Hematopoietic multipotent progenitor cell treated with erythropoietin and hydrocortisone succinate and interleukin-3 and kit ligand, for 4 days (in vitro differentiated cells): ENCODE measurements at places on chromosomes 2 and 18.

DNA sequence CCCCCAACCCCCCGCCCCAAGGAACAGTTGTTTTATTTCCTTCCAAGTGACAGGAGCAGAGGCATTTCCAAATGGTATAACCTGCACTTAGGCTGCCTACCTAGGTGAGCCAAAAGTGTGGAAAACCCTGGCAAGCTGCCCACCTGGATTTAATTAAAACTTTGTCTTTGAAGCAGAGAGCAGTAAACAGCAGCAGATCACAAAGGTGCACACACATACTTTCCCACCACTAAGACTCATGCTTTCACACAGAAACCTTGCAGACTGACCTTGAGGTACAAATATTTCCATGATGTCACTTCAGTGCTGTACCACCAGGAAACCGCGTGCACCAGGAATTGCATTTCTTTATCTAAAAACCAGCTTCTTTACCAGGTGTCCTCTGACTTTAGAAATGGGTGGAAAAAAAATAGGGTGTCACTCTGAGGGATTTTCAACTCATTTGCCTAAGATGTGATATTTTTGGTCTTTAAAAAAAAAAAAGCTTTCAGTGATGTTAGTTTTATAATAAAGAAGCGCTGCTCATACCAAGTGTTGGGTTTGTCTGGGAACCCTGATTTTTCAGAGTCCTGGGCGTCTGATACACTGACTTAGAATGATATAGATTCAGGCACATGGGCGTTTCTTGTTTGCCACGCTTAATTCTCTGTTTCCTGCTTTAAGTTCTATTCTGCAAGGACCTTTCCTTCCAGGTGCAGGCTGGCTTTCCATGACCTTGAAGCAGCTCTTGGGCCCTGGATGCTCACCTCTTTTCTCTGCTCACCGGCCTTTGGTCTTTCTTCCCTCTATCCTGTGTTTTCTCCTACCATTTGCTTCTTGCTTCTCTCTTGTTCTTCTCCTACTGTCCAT, 70.7 kb upstream of the BCL2L11 start:
- DNase-seq, result no peak

GRCh38 chr18:34493099-34493544, 217.0 kb upstream of the DTNA start:
- DNase-seq, result peak; percentile 22

DNA sequence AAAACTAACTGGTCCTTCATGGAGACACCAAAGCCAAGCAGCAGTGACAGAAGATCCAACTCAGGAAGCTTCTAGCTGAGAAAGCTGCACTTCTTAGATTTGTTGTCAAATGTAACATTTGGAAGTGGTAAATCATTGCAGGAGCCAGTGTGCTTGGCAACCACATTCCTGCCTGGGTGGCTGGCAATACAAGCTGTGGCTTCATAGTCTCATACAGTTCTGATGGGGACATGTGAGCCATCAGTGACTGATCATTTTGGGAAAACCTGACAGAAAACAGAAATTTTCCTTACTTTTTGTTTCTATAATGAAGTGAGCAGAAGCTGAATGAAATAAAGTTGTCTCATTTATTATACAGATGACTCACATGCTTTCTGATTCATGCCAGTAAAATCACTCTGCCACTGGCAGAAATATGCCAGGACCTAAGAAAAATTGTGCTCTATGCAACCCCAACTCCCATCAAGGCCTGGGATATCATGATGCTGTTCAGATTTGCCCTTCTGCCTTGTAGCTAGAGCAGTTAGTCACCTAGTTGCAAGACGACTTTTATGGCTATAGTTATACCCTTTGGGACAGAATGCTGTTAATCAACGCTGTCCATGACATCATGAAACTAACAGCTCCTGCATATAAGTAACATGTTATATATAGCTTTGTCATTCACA, 508.1 kb downstream of the ADCYAP1 start:
- no peak for DNase-seq

DNA sequence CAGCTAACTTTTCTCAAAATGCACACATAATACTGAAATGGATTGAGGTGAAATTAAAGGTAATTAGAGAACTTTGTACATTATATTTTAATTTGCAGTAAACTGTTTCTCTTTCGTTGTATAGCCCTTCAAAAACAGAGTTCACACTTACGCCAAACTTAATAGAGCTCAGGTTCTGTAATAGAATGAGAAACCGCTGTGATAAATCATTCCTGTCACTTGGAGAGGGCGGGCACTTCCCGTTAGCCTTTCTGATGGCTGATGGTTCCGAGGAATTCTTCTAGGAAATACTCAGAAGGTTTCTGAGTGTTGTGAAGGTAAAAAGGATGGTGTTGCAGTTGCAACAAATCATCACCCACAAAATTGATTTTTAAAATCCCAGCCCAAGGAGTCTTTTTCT, 155.8 kb upstream of the ALKAL2 start:
- DNase-seq, result peak; percentile 62

DNA sequence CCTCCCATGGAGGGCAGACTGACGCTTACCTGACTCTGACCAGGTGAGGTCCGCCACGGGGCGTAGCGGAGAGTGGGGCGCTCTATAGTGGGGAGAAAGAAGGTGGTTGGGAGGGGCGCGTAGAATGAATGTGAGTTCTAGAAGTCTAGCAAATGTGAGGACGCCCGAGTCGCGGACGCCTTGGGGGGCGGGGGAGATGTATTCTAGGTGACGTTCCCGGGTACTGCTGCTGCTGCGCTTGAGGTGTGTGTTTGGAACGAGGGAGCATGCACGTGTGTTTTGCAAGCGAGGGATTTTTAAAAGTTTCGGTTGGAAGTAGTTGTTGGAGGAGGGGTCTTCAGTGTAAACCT, 758 bp downstream of the RIF1 start:
- peak; percentile 74 for DNase-seq

- DNase-seq, result no peak
Observed at GRCh38 chr2:47269316-47270232, 114.5 kb upstream of the STPG4 start.

DNA sequence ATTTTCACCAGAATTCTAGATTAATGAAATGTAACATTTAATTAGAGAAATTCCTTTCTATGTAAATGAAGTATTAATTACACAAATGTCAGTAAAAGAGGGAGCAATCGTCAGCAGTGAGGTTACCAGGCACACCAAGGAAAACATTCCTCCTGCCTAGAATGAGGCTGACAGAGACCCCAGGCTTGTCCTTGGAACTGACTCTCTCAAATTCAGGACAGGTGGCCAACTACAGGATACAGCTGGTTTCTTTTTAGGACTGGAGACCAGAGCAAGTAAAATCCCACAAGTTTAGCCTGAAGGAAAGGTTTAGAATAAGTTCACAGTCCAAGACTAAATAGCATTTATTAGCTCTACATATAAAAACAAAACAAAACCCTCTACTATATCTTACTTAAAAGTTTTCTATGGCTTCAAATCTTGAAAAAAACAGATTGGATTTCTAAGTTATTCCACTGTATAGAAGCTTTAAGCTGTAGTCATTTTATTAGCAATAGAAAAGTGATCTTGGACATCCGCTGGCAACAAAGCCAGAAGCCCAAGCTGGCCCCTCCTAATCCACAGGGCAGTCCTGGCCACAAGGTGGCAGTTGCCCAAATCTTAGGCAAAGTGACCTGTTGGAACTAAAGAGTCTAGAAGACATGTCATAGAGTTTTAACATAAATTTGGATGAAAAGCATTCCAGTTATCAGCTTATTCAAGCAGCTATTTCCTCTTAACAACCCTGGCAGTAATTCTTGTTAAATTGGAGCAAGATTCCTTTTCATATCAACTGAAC, 81.0 kb downstream of the SP3 start:
- DNase-seq, result peak; percentile 70

DNA sequence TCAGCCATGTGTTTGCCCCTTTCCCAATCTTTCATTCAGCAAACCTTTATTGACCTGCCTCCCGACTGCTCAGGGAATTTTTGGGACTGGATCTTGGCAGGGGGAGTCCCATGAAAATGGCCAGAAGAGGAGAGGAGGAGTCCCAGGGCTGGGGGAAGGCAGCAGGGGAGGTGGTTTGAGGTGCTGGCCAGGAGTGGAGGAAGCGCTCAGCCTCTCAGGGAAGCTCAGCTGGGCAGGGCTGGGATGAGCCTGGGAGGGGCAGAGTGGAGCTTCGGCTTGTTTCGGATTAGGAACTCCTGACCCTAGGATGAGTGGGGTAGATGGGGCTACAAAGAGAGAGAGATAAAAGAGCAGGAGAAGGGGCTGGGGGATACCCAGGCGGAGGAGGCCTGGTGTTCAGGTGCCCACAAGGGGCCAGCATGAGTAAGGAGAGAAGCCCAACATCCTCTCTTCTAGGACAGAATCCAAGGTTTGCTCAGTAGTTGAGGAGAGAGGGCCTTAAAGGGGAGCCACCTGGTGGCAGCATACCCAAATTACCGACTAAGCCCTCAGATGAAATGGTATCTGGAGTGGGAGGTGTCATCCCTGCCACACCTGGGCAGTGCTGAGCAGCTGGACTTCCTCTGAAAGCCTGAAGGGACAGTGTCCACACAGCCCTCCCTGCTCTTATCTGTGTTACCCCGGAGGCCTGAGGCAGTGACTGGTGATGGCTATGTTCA, 91.1 kb downstream of the INHBB start:
- DNase-seq, result peak; percentile 49

DNA sequence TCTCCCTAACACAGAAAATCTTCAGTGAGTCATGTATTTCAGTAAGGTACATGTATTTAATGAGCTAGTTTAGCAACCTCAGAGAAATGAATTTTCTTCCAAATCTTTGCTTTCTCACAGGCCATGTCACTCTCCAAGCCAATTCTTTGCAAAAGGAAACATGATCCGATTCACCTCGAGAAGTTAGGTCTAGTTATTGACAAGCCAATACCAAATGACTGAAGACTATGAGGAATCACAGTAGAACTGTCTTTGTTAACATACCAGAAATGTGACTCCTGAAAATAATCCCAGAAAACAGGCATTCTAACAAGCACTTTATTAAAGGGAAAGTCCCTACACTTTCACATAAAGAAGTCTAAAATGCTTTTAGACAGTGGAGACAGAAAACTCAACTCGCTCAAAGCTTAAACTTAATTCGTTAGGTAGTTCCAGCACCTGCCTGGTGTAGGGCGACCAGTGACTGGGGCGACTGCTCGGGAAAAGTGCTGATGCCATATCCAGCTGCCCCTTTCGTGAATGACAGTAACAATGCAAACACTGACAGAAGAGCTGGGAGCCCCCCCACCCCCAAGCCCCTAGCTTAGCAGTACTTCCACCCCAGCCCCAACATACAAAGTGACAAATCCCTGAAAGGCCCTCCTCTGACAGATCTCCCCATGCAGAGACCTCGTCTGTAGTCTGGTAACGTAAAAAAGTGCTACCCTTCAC, 1.8 kb downstream of the MEMO1 start:
- peak; percentile 19 for DNase-seq

- no peak for DNase-seq
Observed at GRCh38 chr2:96484091-96484490, 21.1 kb downstream of the NEURL3 start.

DNA sequence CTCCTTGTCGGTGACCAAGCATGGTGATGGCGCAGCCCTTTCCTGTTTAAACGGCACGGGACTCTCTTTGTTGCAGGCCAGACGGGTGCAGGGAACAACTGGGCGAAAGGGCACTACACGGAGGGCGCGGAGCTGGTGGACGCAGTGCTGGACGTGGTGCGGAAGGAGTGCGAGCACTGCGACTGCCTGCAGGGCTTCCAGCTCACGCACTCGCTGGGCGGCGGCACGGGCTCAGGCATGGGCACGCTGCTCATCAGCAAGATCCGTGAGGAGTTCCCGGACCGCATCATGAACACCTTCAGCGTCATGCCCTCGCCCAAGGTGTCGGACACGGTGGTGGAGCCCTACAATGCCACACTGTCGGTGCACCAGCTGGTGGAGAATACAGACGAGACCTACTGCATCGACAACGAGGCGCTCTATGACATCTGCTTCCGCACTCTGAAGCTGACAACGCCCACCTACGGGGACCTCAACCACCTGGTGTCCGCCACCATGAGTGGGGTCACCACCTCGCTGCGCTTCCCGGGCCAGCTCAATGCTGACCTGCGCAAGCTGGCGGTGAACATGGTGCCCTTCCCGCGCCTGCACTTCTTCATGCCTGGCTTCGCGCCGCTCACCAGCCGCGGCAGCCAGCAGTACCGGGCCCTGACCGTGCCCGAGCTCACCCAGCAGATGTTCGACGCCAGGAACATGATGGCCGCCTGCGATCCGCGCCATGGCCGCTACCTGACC, 17.1 kb downstream of the TUBB6 start:
- no peak for DNase-seq

- DNase-seq, result peak; percentile 7
Observed at GRCh38 chr2:53739032-53739431, 28.6 kb upstream of the CHAC2 start.

DNA sequence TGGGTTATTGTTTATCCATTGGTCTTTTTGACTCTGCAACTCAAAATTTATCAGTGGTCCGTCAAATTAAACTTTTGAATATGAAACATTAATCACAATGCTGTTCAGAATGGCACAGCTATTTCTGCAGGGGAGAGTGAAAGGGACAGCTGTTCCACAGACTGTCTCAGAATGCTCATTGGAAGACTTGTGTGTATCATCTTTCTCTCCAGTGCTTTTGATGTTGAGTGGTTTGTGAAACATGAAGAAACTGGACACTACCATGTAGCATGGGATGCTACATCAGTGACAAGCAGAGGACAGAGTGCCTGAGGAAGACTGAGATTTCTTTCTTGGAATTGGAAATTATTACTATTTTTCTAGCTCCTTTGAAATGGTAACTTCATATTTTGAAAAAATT, 115.7 kb downstream of the PLCL1 start:
- DNase-seq, result no peak

DNA sequence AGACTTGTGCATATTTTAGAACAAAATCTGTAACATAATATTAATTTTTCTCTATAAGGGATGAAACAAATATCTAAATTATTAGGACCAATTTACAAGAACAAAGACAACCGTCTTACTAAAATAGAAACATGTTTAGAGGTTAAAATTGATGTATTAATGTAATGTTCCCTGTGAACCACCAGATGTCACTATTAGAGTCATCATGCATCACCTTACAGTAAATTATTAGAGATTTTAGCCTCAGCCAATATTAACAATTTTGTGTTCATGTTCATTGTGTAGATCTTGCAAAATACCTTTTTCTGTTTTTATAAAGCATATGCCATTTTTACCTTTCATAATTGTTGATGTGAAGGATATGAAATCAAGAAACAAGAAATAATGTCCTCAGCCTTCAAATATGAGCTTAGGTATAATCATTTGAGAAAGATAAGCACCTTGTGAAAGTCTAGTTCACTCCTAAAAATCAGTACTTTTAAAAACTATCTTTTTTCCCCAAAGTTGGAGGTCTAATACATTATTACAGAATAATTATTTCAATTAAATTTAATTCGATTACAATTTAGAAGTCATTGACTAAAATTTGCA, 344.3 kb upstream of the KCNH7 start:
- DNase-seq, result peak; percentile 46

GRCh38 chr2:81389203-81389602, 1084.7 kb upstream of the LRRTM1 start:
- peak; percentile 35 for DNase-seq

- DNase-seq, result no peak
Observed at GRCh38 chr18:35695803-35696202, 114.3 kb downstream of the GALNT1 start.

- DNase-seq, result no peak
Observed at GRCh38 chr18:74126684-74127655, 20.7 kb downstream of the FBXO15 start.
